Activated CD4-positive, alpha-beta T cell treated with anti-CD3 and anti-CD28 coated beads, Interleukin-2, amount 10 ng/mL, durations not matched to agents 7 days and 5 days (primary cell): ENCODE measurements at places on chromosomes 16 and 17. TPM values are rescaled to one million over a fixed set of nuclear protein-coding genes. Genes with fewer than 3 reads are reported as not detected.
A peak's percentile ranks its signal among the peaks of the same experiment; 100 is the strongest.

TM4SF5 gene
- total RNA-seq = not detected

FA2H gene
- total RNA-seq = 0.21 TPM

ZNF200 gene
- total RNA-seq = 11.7 TPM

KRT32 gene
- not detected for total RNA-seq

SLX1B gene
- 76.1 TPM for total RNA-seq

- H3K36me3 ChIP-seq = no peaks in the 10 kb centered on the region
- H3K4me1 ChIP-seq = no peaks in the 10 kb centered on the region
- no peak for DNase-seq
Measured at GRCh38 chr17:63029541-63029940, 63.5 kb downstream of the TANC2 start.

GRCh38 chr17:29031488-29031887 is 11.5 kb upstream of the PIPOX start:
- H3K36me3 ChIP-seq = peaks cover 3% of the 10 kb centered on the region
- H3K27ac ChIP-seq = no peak overlapping the region
- no peak for DNase-seq
- no peak overlapping the region for H3K4me3 ChIP-seq
- H3K4me1 ChIP-seq = no peaks in the 10 kb centered on the region
- H3K27me3 ChIP-seq = peaks cover 49% of the 10 kb centered on the region

DNA sequence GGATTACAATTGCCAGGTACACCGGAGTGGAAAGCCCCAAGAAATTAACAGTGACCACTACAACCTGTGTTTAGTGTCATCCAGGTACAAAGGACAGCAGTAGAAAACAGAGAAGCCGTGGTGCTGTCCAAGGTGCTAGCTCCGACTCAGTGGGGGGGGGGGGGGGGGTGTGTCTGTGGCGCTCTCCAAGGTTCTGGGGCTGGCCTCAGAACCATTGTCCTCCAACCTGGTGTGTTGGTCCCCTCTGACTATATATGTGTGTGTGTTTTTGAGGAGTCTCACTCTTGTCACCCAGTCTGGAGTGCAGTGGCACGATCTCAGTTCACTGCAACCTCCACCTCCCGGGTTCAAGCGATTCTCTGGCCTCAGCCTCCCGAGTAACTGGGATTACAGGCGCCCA is 5.8 kb upstream of the ZNF23 start:
- DNase-seq = peak; percentile 62
- H3K27me3 ChIP-seq = no peaks in the 10 kb centered on the region
- peaks cover 4% of the 10 kb centered on the region for H3K4me1 ChIP-seq
- H3K27ac ChIP-seq = no peak overlapping the region
- H3K36me3 ChIP-seq = no peaks in the 10 kb centered on the region

DNA sequence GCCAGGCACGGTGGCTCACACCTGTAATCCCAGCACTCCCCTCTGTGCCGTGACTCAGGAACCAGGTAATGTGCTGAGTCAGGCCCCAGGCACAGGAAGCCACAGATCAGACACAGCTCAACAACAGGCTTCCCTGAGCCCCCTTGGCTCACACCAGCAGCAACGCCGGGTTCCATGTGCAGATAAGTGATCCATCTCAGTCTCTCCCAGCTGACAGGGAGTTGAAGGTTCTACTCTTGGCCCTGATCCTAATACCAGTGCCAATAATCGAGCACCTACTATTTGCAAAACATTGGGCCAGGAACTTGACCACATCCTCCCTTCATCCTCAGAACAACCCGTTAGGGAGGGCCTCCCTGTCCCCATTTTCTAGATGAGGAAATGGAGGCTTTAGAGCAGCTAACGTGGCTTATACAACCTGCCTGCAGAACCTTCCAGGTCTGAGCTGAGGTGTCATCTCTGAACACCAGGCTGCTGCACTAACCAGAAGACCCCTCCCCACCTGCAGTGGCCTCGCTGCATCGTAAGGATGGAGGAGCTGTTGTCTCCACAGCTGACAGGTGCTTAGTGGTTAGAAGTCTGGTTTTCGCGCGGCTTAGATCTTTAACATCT is 64.8 kb upstream of the AMZ2 start:
- DNase-seq = peak; percentile 80
- peak overlapping the region; percentile 89 for H3K27ac ChIP-seq
- H3K27me3 ChIP-seq = peaks cover 3% of the 10 kb centered on the region
- peak overlapping the region; percentile 64 for H3K4me3 ChIP-seq
- peaks cover 59% of the 10 kb centered on the region for H3K4me1 ChIP-seq

DNA sequence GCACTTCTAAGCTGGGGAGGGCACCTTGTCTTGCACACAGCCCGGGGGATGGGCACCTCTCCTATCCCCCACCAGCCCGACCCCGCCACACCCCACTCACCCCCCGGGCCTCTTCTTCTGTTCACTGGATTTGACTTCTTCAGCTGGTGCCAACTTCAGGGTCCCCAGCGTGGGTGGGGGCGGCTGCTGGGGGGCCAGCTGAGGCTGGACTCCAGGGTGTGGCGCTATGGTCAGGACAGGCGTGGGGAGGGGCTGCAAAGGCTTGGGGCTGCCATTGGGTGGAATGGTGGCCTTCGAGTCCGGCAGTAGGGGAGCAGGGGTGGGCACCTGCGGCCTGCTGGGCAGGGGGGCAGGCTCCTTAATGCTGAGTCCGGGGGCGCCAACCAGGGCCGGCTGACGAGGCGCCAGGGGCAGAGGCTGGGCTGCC is 6.1 kb downstream of the MNT start:
- peaks cover 15% of the 10 kb centered on the region for H3K36me3 ChIP-seq
- H3K4me3 ChIP-seq = peak overlapping the region; percentile 62
- H3K27ac ChIP-seq = peak overlapping the region; percentile 64
- DNase-seq = no peak
- no peaks in the 10 kb centered on the region for H3K27me3 ChIP-seq
- peaks cover 65% of the 10 kb centered on the region for H3K4me1 ChIP-seq

- no peak for DNase-seq
- peaks cover 26% of the 10 kb centered on the region for H3K4me1 ChIP-seq
- H3K27me3 ChIP-seq = no peaks in the 10 kb centered on the region
- H3K36me3 ChIP-seq = peaks cover 22% of the 10 kb centered on the region
- H3K4me3 ChIP-seq = no peak overlapping the region
Measured at GRCh38 chr16:50731989-50732832, 9.7 kb upstream of the CYLD start.

DNA sequence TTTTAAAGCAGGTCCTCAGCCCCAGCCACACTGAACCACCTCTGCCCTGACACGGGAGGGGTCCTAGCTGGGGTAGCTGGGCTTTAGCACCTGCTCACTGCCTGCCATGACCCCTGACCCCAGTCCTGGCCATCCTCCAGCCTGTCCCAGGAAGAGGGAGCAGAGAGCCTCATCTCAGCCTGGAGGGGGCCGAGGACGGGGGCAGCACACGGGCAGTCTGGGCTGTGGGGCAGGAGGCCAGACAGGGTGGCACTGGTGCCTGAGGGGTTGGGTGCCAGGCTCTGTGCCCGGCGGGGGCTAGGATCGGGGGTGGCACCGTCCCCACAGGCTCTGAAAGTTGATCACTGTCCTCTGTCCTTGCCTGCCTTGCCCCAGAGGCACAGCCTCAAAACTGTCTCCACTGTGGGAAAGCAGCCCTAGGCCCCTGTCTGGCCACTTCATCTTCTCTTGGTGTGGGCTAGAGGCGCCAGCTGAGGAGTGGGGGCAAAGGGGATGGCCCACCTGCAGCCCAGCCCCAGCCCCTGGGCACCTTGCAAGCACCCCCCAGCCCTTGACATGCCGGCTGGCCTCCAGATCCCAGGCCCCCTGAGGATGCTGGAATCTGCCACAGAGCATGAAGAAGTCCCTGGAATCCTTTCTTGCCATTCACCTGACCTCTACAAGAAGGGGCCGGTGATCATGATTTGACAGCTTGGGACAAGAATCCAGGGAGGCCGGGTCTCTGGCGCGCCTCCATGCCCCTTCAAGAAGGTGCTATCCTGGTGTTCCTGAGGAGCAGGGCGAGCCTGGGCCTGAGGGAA is 15.7 kb downstream of the ENDOV start:
- DNase-seq = no peak
- no peak overlapping the region for H3K27ac ChIP-seq
- H3K27me3 ChIP-seq = no peaks in the 10 kb centered on the region
- H3K4me1 ChIP-seq = peaks cover 10% of the 10 kb centered on the region
- no peak overlapping the region for H3K4me3 ChIP-seq

- H3K4me1 ChIP-seq = peaks cover 58% of the 10 kb centered on the region
- peaks cover 3% of the 10 kb centered on the region for H3K27me3 ChIP-seq
- peaks cover 15% of the 10 kb centered on the region for H3K36me3 ChIP-seq
- peak; percentile 87 for DNase-seq
- H3K4me3 ChIP-seq = peak overlapping the region; percentile 36
Measured at GRCh38 chr17:27807567-27808470, 7.5 kb upstream of the NOS2 start.

GRCh38 chr16:69930117-69930776 is 20.9 kb upstream of the CLEC18A start:
- H3K36me3 ChIP-seq = peaks cover 12% of the 10 kb centered on the region
- no peak overlapping the region for H3K4me3 ChIP-seq
- DNase-seq = peak; percentile 68
- H3K27ac ChIP-seq = no peak overlapping the region
- no peaks in the 10 kb centered on the region for H3K27me3 ChIP-seq

GRCh38 chr16:85392756-85393673 is 220.1 kb upstream of the GSE1 start:
- H3K4me1 ChIP-seq = no peaks in the 10 kb centered on the region
- no peak overlapping the region for H3K4me3 ChIP-seq
- no peaks in the 10 kb centered on the region for H3K36me3 ChIP-seq
- no peak for DNase-seq

GRCh38 chr17:17221329-17221728 is 15.2 kb upstream of the PLD6 start:
- peaks cover 60% of the 10 kb centered on the region for H3K36me3 ChIP-seq
- H3K4me1 ChIP-seq = no peaks in the 10 kb centered on the region
- DNase-seq = no peak
- H3K27me3 ChIP-seq = no peaks in the 10 kb centered on the region
